ENCODE measurements at places on chromosomes 2 and 18. TPM values are rescaled to one million over a fixed set of nuclear protein-coding genes. Genes with fewer than 3 reads are reported as not detected.

TLX2 gene
- 0.54 TPM for total RNA-seq

REG1A gene
- not detected for total RNA-seq

LRP1B gene
- total RNA-seq = not detected

MEIS1 gene
- not detected for total RNA-seq

DDX1 gene
- 116 TPM for total RNA-seq

ITGB6 gene
- not detected for total RNA-seq

RNMT gene
- total RNA-seq = 65.9 TPM

FBXO48 gene
- 1.2 TPM for total RNA-seq

MEP1B gene
- total RNA-seq = not detected

DNA sequence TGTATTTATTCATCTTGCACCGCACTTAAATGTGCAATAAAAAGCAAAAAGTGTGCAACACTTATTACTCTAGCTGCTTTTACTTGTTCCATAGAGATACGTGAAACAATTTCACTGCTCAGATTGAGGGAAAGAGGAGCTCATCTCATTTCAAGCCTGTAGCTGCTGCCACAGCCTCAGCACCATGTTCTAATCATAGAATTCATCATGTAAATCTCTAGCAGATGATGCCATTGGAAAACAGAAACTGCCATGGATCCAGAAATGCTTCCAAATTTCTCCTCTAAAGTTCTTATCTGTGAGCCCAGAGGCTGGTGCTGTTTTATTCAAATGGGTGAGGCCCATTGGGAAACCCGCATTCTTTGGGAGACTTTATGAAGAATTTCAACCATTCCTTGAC, 2.0 kb downstream of the CDC42EP3 start:
- peaks cover 35% of the 10 kb centered on the region for H3K4me1 ChIP-seq
- H3K27ac ChIP-seq = no peak overlapping the region
- DNase-seq = no peak
- H3K36me3 ChIP-seq = peaks cover 5% of the 10 kb centered on the region

- H3K27me3 ChIP-seq = no peaks in the 10 kb centered on the region
- peak overlapping the region; percentile 64 for H3K27ac ChIP-seq
- peaks cover 79% of the 10 kb centered on the region for H3K4me1 ChIP-seq
Observed at GRCh38 chr2:68748568-68748967, 14.0 kb downstream of the ARHGAP25 start.

DNA sequence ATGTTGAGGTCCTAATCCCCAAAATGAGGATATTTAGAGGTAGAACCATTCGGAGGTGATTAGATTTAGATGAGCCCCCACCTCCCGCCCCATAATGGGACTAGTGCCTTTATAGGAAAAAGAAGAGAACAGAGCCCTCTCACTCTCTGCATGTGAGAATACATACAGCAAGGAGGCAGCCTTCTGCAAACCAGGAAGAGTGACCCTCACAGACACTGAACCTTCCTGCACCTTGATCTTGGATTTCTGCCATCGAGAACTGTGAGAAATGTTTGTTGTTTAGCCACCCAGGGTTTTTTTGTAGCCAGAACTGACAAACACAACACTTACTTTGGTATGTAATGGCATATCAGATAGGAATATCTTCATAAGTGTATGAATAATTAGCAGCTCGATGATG, 83.7 kb downstream of the XIRP2 start:
- no peaks in the 10 kb centered on the region for H3K4me1 ChIP-seq
- H3K27me3 ChIP-seq = no peaks in the 10 kb centered on the region
- no peak overlapping the region for H3K27ac ChIP-seq
- no peak overlapping the region for H3K4me3 ChIP-seq

DNA sequence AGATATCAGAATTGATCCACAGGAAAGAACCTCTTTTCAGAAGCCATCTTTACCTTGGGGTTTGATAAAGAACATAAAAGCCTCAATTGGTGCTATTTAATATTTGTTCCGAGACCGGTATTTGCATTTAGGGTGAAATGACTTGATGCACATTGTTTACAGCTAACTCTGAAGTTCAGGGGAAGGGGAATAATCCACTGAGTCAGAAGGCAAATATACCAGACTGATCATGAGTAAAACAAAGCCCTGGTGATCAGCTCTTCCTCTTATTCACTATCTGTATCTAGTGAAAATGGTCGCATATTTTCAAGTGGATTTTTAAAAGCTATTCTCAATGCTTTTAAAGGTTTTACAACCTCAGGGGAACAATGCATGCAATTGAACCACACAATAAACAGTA, 53.0 kb upstream of the ATP8B1 start:
- H3K36me3 ChIP-seq = no peaks in the 10 kb centered on the region
- peaks cover 23% of the 10 kb centered on the region for H3K27me3 ChIP-seq
- H3K27ac ChIP-seq = no peak overlapping the region
- H3K4me3 ChIP-seq = no peak overlapping the region
- no peaks in the 10 kb centered on the region for H3K4me1 ChIP-seq
- DNase-seq = no peak

DNA sequence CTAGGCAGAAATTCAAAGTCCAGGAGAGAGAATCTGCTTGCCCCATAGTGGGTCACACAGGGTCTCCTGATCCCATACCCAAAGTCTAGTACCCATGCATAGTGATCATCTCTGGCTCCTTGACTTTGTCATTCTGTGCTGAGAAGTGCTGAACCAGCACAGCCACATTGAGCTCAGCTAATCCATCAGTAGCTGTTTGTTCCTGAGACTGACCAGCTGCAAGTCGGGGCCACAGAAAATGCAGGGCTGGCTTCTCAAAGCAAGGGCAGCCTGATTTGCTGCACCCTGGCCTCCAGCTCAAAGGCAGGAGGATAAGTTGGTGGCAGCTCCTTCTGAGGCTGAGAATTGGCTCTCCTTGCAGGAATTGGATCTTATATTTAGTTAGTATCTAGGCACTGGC, 72.2 kb downstream of the LYPD1 start:
- no peaks in the 10 kb centered on the region for H3K4me1 ChIP-seq
- no peak overlapping the region for H3K27ac ChIP-seq
- no peak for DNase-seq
- H3K36me3 ChIP-seq = no peaks in the 10 kb centered on the region
- no peaks in the 10 kb centered on the region for H3K27me3 ChIP-seq

- H3K4me3 ChIP-seq = no peak overlapping the region
- DNase-seq = no peak
- peaks cover 2% of the 10 kb centered on the region for H3K27me3 ChIP-seq
- no peaks in the 10 kb centered on the region for H3K4me1 ChIP-seq
Observed at GRCh38 chr2:23207871-23208270, 177.1 kb upstream of the KLHL29 start.

- DNase-seq = no peak
- no peak overlapping the region for H3K4me3 ChIP-seq
- H3K27me3 ChIP-seq = no peaks in the 10 kb centered on the region
- no peaks in the 10 kb centered on the region for H3K36me3 ChIP-seq
- peaks cover 9% of the 10 kb centered on the region for H3K4me1 ChIP-seq
Observed at GRCh38 chr2:9237831-9238230, 31.2 kb downstream of the ASAP2 start.

- H3K4me1 ChIP-seq = no peaks in the 10 kb centered on the region
- H3K36me3 ChIP-seq = no peaks in the 10 kb centered on the region
- H3K27ac ChIP-seq = no peak overlapping the region
- no peak overlapping the region for H3K4me3 ChIP-seq
- DNase-seq = no peak
Observed at GRCh38 chr18:54878659-54879358, 50.5 kb downstream of the RAB27B start.

DNA sequence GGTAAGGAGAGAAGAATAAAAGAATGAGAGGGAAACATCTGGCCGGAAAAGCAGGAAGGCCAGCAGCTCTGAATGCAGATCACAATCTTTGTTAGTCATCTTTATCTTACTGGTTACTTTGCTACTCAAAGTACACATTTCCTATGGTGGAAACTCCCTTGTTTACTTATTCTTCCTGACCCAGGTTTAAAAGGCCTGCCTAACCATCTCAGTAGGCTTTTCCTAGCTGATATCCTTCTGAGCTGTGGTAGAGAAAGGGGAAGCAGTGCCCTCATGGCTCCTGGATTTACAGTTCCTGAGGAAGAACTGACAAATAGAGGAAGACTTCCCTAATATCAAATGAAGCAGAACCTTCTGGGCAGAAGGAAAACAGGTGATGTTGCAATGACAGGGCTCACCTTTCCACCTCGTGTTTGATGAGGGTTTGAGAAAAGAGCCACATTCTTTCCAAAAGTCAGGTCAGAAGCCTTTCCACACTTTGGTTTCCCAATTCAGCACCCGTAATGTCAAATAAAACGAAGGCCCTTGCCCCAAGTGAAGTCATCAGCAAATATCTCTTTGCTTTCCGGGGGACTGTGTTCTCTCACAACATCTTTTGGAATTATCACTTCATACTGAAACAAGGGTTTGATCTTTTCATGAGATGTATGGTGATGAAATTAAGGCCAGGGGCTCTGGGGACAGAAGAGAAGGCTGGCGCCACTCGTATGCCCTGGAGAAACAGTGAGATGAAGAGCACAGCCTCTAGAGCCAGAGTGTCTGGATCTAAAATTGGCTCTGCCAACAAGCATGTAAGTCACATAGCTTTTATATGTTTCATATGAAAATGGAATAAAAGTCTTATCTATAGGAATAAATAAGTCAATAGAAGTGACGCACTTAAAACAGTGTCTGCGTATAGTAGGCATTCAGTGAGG, 26.7 kb upstream of the APOB start:
- H3K27me3 ChIP-seq = peaks cover 5% of the 10 kb centered on the region
- DNase-seq = peak; percentile 23
- no peak overlapping the region for H3K4me3 ChIP-seq
- no peak overlapping the region for H3K27ac ChIP-seq
- H3K4me1 ChIP-seq = no peaks in the 10 kb centered on the region
- H3K36me3 ChIP-seq = no peaks in the 10 kb centered on the region

- DNase-seq = no peak
- no peak overlapping the region for H3K4me3 ChIP-seq
- H3K27me3 ChIP-seq = peaks cover 14% of the 10 kb centered on the region
- H3K4me1 ChIP-seq = no peaks in the 10 kb centered on the region
- H3K36me3 ChIP-seq = no peaks in the 10 kb centered on the region
Observed at GRCh38 chr2:59314031-59314766, 1073.1 kb upstream of the FANCL start.

- H3K27ac ChIP-seq = no peak overlapping the region
- H3K4me1 ChIP-seq = peaks cover under 1% of the 10 kb centered on the region
- H3K36me3 ChIP-seq = no peaks in the 10 kb centered on the region
- no peak for DNase-seq
- H3K4me3 ChIP-seq = no peak overlapping the region
Observed at GRCh38 chr18:48293954-48294898, 115.0 kb downstream of the ZBTB7C start.

DNA sequence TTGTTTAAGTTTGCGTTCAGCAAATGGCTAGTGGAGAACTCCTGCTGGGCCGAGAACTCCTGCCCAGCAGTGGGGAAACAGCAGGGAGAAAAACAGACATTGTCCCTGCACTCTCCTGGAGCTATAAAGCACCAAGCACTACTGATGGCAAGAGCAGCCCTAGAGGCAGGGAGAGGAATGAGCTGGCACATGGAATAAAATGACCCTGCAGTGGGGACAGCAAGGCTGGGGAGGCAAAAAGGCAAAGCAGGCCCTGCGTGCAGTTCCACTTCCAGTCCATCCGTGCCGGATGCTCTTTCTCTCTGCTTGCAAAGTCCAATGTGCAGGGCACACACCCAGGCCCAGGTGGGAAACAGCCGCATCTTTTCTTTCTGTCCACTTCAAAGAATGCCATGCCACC, 415.5 kb downstream of the LRATD1 start:
- DNase-seq = no peak
- no peaks in the 10 kb centered on the region for H3K27me3 ChIP-seq
- no peaks in the 10 kb centered on the region for H3K36me3 ChIP-seq
- H3K27ac ChIP-seq = no peak overlapping the region

GRCh38 chr2:23361152-23361551, 23.8 kb upstream of the KLHL29 start:
- peaks cover 39% of the 10 kb centered on the region for H3K27me3 ChIP-seq
- no peak for DNase-seq
- no peaks in the 10 kb centered on the region for H3K4me1 ChIP-seq

DNA sequence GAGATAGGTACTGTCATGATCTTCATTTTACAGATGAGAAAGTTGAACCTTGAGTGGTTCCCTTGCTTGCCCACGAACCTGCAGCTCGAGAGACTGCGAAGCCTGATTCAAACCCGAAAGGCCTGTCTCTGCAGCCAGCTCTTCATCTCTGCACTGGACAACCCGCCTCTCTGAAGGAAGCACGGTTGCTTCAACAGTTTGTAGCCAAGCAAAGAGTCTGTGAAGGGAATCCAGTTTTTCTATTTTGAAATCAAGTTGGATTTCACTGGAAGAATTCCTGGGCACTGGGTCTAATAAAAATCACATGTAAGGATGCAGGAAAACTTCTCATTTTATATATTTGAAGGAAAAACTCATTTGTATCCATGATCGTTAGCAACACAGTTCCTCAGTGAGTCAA, 21.3 kb upstream of the ICOS start:
- no peak overlapping the region for H3K4me3 ChIP-seq
- H3K27me3 ChIP-seq = peaks cover 7% of the 10 kb centered on the region
- H3K36me3 ChIP-seq = no peaks in the 10 kb centered on the region
- DNase-seq = no peak

DNA sequence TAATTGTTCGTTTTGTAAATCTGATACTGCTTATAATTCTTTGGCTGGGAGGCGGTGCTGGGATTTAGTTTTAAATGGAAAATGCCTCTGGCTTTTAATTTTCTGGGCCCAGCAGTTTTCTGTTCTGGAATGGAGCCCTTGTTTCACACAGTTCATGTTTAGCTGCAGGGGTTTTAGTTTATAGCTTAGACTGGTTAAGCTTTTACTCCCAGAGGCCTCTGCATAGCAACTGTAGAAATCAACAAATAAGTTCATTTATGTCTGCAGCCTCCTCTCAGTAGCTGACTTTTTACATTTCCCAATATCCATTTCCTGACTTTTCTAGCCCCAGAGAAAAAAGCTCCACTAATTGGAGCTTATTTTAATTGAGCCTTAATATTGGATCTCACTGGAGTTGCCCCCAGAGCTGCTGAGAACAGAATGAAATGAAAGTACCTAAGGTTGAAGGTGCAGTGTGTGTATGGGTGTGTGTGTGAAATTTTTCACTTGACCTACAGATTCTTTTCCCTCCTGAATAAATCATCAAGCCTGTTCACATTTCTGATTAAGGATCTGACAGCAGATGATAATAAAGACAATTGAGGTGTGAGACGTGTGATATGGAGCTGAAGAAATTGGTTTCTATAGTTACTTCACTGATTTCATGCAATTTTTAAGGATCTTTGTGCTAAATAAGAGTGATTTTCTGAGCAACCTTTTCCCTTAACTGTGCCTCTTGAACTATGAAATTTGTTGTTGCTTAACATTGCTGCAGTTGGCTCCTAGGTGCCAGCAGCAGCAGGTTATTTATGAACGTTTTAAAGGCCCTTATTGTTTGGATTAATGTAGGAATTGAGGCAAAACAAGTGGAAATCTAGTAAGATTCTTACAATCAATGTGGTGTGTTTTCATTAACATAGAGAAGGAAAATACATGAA, 109.6 kb downstream of the TAF4B start:
- no peak overlapping the region for H3K27ac ChIP-seq
- DNase-seq = no peak
- no peaks in the 10 kb centered on the region for H3K4me1 ChIP-seq
- peaks cover 11% of the 10 kb centered on the region for H3K36me3 ChIP-seq
- no peaks in the 10 kb centered on the region for H3K27me3 ChIP-seq
- no peak overlapping the region for H3K4me3 ChIP-seq

GRCh38 chr2:66030553-66030952, 404.4 kb upstream of the MEIS1 start:
- H3K27ac ChIP-seq = no peak overlapping the region
- H3K27me3 ChIP-seq = no peaks in the 10 kb centered on the region
- H3K4me3 ChIP-seq = no peak overlapping the region

All from activated CD4-positive, alpha-beta T cell treated with anti-CD3 and anti-CD28 coated beads, Interleukin-2, amount 10 ng/mL, durations not matched to agents 24 days and 14 days (primary cell).